Body of pancreas (tissue), 4 donors: ENCODE measurements at places on chromosomes 12 and 14. TPM values are rescaled to one million over a fixed set of nuclear protein-coding genes. Genes with fewer than 3 reads are reported as not detected.

DNA sequence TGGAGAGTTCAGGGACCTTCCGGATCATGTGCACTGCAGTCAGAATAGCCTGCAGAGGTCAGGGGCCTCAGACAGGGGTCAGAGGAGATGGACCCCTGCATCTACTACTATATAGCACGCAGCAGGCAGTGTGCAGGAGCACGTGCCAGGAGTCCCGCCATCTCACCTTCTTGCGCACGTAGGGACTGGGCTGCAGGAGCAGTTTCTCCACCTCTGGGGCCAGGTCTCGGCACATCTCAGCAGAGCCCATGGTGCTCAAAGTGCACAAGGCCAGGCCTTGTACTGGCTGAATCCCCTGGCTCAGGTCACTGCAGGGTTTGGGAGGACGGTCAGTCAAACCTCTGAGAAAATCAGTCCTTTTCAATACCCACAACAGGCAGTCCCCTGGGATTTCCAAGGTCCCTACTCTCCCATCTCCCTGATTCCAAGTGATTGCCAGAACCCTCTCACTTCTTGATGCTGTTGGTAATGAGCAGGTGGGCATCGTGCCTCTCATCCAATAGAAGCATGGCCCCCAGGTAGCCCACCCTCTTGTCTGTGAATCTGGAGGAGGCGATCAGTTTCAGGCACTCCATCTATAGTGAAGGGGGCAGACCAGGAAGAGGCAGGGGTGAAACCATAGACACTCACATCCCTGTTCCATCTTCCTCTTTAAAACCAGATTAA, 1.3 kb downstream of the AP1G2 start:
- peaks cover 7% of the 10 kb centered on the region for H3K36me3 ChIP-seq
- no peak overlapping the region for H3K4me3 ChIP-seq
- peak overlapping the region; percentile 83 for H3K27ac ChIP-seq
- H3K27me3 ChIP-seq, result no peaks in the 10 kb centered on the region
- H3K4me1 ChIP-seq, result peaks cover 30% of the 10 kb centered on the region

DNA sequence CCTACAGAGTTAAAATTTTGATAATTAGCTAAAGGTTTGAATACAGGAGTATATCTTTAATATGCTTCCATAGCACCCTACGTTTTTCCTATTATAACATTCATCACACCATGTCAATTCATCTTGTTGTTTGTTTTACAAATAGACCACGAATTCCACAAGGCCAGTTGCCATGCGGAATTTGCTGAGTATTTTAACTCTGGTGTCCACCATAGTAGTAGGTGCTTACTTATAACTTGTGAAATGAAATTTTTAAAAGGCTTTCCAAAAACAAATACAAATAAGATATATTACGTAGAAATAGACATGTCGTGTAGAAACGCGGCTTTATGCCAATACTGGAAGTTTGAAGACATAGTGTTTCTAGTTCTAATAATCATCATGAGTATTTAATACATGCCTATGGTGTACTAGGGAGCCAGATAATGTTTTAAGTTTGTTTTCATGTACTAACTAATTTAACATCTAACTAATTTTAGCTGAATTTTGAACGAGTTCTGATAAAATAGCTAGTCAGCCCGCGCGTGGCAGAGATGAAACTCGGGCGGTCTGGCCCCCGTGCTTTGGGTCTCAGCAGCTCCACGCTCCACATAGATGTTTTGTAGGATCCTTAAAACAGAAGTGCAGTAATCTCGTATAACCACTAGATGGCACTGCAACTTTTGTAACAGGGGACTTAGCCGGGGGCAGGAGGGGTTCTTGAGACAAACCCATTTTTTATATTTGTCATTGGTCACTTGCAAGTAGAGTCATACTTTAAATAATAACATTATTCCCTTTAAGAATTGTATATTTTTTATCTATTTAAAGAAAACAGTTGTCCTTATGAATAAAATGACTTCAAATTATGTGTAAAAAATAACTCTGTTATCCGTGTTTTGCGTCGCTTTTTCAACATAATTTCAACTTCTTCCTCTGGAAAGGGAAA, 10.2 kb downstream of the CD69 start:
- peaks cover 4% of the 10 kb centered on the region for H3K4me1 ChIP-seq
- H3K4me3 ChIP-seq, result no peak overlapping the region
- no peaks in the 10 kb centered on the region for H3K36me3 ChIP-seq
- no peaks in the 10 kb centered on the region for H3K27me3 ChIP-seq

- H3K27me3 ChIP-seq, result no peaks in the 10 kb centered on the region
- peaks cover 22% of the 10 kb centered on the region for H3K4me1 ChIP-seq
- H3K27ac ChIP-seq, result no peak overlapping the region
These were observed 101.3 kb downstream of the SRGAP1 start for GRCh38 chr12:63945777-63946176.

Gene KCNK10
- 1.6 TPM for total RNA-seq

GRCh38 chr14:93538413-93538812, 107.7 kb downstream of the UNC79 start:
- no peaks in the 10 kb centered on the region for H3K27me3 ChIP-seq
- H3K27ac ChIP-seq, result no peak overlapping the region
- H3K36me3 ChIP-seq, result no peaks in the 10 kb centered on the region
- DNase-seq, result no peak
- H3K4me1 ChIP-seq, result no peaks in the 10 kb centered on the region

Gene RASSF8
- total RNA-seq, result 15.8 TPM

DNA sequence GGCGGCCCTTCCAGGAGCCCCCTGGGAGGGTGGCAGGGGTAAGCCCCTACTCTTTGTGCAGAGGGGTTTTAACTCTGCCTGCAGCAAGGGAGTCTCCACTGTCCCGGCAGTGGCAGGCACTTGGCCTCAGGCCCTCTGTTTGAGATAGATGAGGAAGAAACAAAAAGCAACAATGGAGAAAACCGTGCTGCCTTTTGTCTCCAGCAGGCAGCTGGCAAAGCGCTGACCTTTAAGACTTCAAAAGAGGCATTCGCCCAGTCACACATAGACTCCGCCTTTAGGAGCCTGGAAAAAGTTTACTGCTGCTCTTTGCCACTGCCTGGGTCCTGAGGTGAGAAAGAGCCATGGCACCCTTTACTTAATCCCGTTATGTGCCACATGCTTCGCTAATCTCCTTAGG, 158.2 kb upstream of the NTF3 start:
- H3K27ac ChIP-seq, result no peak overlapping the region
- H3K4me3 ChIP-seq, result no peak overlapping the region
- no peaks in the 10 kb centered on the region for H3K4me1 ChIP-seq
- no peaks in the 10 kb centered on the region for H3K36me3 ChIP-seq
- DNase-seq, result no peak

DNA sequence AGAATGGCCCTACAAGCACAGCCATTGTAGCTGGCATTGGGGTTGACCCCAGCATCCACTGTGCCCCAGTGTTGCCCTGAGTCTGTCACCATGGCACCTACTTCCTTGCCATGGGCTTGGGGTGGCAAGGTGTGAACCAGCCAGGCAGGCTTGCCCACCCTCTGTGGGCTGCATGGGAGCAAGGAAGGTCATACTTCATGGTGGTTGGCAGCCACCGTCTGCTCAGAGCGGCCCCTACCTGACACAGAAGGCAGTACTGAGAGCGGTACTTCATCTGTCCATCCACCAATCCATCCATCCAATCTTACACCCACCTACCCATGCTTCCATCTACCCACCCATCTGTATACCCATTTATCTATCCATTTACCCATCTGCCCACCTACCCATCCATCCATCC, 160.1 kb downstream of the KIF26A start:
- no peak overlapping the region for H3K27ac ChIP-seq
- H3K4me1 ChIP-seq, result peaks cover 8% of the 10 kb centered on the region
- H3K27me3 ChIP-seq, result no peaks in the 10 kb centered on the region
- H3K36me3 ChIP-seq, result no peaks in the 10 kb centered on the region
- H3K4me3 ChIP-seq, result no peak overlapping the region

Gene NOXRED1
- 0.52 TPM for total RNA-seq

DNA sequence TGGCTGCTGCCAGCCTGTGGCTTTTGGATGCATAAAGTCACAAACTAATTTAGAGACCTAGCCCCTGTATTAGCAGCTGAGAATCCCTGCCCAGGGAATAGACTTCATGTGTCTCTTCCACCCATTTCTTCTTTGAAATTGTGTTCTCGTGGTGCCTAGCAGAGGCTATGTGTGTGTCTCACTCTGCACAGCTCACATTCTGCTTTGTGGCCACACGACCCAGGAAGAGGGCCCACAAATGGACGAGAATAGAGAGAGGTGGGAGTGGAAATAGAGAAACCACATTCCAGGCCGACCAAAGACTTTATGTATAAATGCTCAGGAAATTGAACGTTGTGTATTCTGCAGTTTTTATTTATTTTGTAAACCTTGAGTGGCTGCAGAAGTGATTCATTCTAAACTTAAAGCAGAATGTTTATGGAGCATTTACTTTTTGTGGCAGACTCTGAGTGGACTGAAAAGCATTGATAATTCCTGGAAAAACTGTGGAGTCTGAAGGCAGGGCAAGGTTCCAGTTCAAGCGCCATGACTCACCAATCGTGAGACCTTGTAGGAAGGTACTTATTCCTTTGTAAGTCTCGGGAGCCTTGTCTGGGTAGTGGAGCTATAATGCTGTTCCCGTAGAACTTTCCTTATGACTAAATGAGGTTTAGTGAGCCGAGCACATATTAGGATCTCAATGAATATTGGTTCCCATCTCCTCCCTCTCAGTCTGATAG, 9.1 kb downstream of the B4GALNT3 start:
- H3K4me3 ChIP-seq, result no peak overlapping the region
- H3K27ac ChIP-seq, result no peak overlapping the region
- peaks cover 15% of the 10 kb centered on the region for H3K4me1 ChIP-seq
- H3K36me3 ChIP-seq, result no peaks in the 10 kb centered on the region
- H3K27me3 ChIP-seq, result no peaks in the 10 kb centered on the region

GRCh38 chr12:15797818-15798217, 8.6 kb upstream of the EPS8 start:
- no peak overlapping the region for H3K27ac ChIP-seq
- H3K36me3 ChIP-seq, result no peaks in the 10 kb centered on the region
- H3K27me3 ChIP-seq, result no peaks in the 10 kb centered on the region
- H3K4me1 ChIP-seq, result no peaks in the 10 kb centered on the region
- H3K4me3 ChIP-seq, result no peak overlapping the region
- DNase-seq, result no peak

Gene TMEM120B
- total RNA-seq, result 13.2 TPM

GRCh38 chr12:104669851-104670337, 213.1 kb downstream of the CHST11 start:
- H3K36me3 ChIP-seq, result no peaks in the 10 kb centered on the region
- no peaks in the 10 kb centered on the region for H3K27me3 ChIP-seq
- H3K4me3 ChIP-seq, result no peak overlapping the region
- DNase-seq, result peak; percentile 34
- H3K27ac ChIP-seq, result peak overlapping the region; percentile 30

GRCh38 chr12:31906557-31907301, 52.5 kb upstream of the RESF1 start:
- H3K4me1 ChIP-seq, result no peaks in the 10 kb centered on the region
- DNase-seq, result no peak
- no peaks in the 10 kb centered on the region for H3K36me3 ChIP-seq
- no peak overlapping the region for H3K4me3 ChIP-seq
- no peak overlapping the region for H3K27ac ChIP-seq
- no peaks in the 10 kb centered on the region for H3K27me3 ChIP-seq

- no peaks in the 10 kb centered on the region for H3K36me3 ChIP-seq
- H3K4me3 ChIP-seq, result no peak overlapping the region
- DNase-seq, result no peak
These were observed 71.5 kb downstream of the BRMS1L start for GRCh38 chr14:35897616-35898111.

GRCh38 chr12:65300679-65301349, 22.3 kb downstream of the MSRB3 start:
- no peak overlapping the region for H3K4me3 ChIP-seq
- H3K27me3 ChIP-seq, result no peaks in the 10 kb centered on the region
- H3K27ac ChIP-seq, result no peak overlapping the region
- no peaks in the 10 kb centered on the region for H3K36me3 ChIP-seq

Gene GALNT16
- total RNA-seq, result 5.6 TPM

GRCh38 chr14:96980835-96981234, 183.7 kb downstream of the VRK1 start:
- no peaks in the 10 kb centered on the region for H3K27me3 ChIP-seq
- H3K36me3 ChIP-seq, result no peaks in the 10 kb centered on the region
- no peak for DNase-seq
- no peak overlapping the region for H3K27ac ChIP-seq

DNA sequence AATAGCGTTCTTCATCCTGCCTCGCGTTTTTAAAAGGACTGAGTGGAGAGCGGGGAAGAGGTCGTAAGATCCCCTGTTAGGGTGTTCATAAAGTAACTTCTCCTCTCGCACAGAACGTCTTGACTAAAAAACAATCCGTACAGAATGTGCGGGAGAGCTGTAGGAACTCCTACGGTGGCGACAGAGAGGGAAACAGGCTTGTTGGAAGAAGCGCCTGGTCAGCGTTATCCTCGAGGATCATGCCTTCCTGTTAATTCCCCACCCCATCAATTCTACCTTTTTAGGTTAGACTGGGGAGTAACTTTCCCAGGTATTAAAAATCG, 399 bp upstream of the WASHC4 start:
- H3K4me1 ChIP-seq, result peaks cover 31% of the 10 kb centered on the region
- H3K36me3 ChIP-seq, result no peaks in the 10 kb centered on the region
- no peaks in the 10 kb centered on the region for H3K27me3 ChIP-seq
- H3K4me3 ChIP-seq, result peak overlapping the region; percentile 83

DNA sequence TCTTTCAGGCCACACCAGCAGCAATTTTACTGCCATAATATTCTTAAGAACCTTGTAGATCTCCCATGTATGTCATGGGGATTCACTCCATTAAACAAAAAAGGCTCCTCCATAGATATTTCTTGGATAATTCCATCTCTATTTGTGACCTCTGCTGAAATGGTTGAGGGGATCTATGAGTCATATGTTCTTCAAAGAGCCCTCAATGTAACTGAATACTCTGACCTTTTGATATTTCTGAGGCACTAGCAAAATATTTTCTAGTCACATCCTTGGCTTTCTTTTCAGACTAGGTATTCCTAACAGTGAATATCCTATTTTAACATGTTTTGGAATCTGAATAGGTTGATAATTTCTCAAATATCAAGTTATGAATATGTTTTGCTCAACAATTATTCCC, 6.6 kb downstream of the NELL2 start:
- no peaks in the 10 kb centered on the region for H3K4me1 ChIP-seq
- DNase-seq, result no peak
- no peaks in the 10 kb centered on the region for H3K36me3 ChIP-seq
- H3K4me3 ChIP-seq, result no peak overlapping the region
- H3K27me3 ChIP-seq, result peaks cover 4% of the 10 kb centered on the region

Gene KLHL33
- total RNA-seq, result not detected

DNA sequence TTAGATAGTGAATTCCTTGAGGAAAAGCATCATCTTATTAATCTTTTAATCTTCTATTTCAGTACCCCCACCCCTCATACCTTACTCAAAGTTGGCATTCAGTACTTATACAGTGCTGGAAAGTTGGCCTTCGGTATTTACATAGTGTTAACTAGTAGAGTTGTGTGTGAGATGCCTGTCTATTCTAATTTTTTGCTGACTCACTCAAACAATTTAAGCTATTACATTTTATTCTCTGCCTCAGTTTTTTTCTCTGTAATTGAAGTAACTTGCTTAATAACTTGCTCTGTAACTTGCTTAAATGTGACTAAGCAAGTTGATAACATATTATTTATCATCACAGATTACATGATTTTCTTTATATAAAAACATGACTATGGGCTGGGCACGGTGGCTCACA, 20.3 kb downstream of the DNAL1 start:
- no peaks in the 10 kb centered on the region for H3K4me1 ChIP-seq
- no peak overlapping the region for H3K4me3 ChIP-seq
- H3K27ac ChIP-seq, result no peak overlapping the region

- no peak overlapping the region for H3K4me3 ChIP-seq
- no peaks in the 10 kb centered on the region for H3K27me3 ChIP-seq
- no peaks in the 10 kb centered on the region for H3K4me1 ChIP-seq
- DNase-seq, result no peak
- no peaks in the 10 kb centered on the region for H3K36me3 ChIP-seq
These were observed 1083.2 kb downstream of the FLRT2 start for GRCh38 chr14:86613126-86613525.
